ENCODE measurements at places on chromosomes 3 and 15.

- peak; percentile 71 for DNase-seq
Measured at GRCh38 chr3:9399746-9400145, 2.3 kb downstream of the SETD5 start.

GRCh38 chr3:31550452-31551251, 17.9 kb downstream of the STT3B start:
- no peak for DNase-seq

GRCh38 chr15:80776420-80777045, 2.6 kb upstream of the CEMIP start:
- DNase-seq: peak; percentile 87

- DNase-seq: no peak
Measured at GRCh38 chr3:177513815-177514610, 316.7 kb upstream of the TBL1XR1 start.

GRCh38 chr3:182785142-182785541, 8.2 kb upstream of the ATP11B start:
- DNase-seq: no peak

DNA sequence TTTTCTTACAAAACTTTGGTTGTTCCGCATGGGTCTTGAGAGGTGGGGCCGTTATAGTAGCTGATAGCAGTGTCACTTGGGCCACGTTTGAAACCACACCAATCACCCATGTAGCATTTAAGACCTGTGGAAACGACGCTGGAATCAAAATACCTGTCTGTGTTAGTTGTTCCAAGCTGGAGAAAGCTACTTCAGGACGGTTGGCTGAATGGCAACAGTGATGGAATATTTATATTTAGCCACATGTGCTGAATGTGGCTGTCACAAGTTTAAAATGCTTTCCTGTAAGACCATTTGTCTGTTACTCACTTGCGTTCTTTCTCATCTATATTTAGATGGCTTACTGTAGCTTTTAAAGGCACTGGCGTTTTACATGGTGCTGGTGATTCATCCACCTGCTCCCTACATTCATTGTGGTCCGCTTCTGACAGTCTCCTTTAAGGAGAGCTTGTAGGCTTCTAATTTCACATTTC, 1.4 kb downstream of the DNAJA4 start:
- no peak for DNase-seq

DNA sequence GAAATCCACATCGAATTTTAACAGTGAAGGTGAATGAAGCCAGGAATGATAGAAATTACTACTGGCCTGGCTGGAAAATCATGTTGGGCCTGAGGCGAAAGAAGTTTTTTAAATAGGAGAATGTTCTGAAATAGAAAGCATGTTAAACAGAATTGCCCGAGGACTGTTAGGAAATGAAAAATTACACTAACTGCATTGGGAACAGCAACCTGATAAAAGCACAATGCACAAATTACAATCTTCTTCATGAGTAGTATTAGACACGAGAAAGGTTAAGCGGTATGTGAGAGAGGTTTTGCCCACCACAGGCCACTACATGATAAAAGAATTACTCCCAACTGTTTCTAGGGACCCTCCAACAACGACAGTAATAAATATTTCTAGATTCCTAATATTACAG, 18.9 kb downstream of the GBE1 start:
- no peak for DNase-seq

DNA sequence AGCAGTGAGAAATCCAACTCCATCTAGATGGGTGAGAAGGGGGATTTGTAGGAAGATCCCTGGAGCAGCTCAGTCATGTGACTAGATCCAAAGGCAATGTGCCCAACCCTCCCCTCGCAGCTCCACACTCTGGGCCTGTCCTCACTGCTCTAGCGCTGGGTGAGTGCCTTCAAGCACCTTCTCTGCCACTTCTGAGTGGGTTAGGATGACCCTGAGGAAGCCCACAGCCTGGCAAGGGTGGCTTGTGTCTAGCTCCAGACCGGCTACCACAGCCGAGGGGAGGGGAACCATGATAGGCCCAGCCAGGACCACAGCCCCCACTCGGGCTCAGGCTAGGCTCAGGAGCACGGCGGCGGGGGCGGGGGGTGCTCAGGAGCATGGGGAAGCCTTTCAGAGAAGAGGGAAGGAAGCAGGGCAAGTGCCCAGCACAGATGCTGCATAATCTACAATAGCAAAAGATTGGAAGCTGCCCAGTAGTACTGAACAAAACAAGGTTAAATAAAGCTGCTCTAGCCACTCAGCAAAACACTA, 1.7 kb downstream of the SPATA12 start:
- no peak for DNase-seq

DNA sequence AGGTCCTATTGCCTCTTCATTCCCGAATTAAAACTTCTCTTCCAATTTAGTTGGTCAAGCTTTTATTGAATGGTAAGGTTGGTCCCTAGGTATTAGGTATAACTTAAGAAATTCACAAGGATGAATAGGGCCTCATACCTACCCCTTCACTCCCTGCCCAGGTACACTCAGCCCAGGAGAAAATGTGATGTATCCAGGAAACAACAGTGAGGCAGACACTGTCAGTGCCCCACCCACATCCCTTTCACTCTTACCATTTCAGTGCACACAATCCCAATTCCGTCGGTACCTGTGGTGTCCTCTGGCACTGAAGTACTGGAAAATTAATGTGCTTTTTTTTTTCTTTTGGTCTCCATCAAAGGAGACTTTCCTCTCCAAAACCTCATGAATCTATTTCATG, 10.5 kb upstream of the C3orf49 start:
- no peak for DNase-seq

- DNase-seq: peak; percentile 75
Measured at GRCh38 chr15:73677146-73677607, 7.0 kb upstream of the CD276 start.

DNA sequence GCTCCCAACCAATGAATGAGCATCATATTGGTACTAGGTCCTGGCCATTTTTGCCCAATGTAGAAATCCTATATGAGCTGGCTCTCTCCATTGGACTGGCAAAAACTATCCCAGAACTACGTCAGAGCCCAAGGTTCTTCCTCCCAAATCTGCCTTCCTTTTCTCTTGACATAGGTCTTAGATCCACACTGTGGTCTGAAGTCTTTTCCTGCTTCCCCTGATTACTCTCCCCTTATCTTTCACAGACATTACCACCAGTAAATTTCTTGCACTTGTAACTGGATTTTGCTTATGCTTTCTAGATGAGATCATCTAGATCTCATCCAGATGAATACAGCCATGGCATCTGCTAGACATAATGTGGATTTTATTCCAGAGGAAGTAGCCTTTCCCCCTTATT, 141.2 kb upstream of the GADL1 start:
- no peak for DNase-seq

DNA sequence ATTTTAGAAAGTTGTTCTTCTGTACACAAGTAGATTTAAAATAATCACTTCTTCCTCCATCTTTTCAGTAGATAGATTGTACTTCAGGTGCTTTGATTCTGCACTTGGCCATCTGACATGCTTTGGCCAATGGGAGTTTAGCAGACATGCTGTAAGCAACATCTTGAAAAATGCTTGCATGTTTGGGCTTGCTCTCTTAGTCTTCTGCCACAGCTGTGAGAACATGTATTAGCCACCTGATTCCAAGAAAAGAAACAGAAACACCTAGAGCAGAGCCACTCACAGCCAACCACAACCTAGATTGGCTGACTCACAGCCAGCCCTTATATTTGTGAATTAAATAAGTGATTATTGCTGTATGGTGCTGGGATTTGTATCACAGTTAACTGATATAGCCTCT, 70.2 kb upstream of the GADL1 start:
- DNase-seq: no peak

- DNase-seq: no peak
Measured at GRCh38 chr15:90750186-90750585, 33.0 kb downstream of the BLM start.

- no peak for DNase-seq
Measured at GRCh38 chr15:26879706-26880105, 12.8 kb downstream of the GABRA5 start.

DNA sequence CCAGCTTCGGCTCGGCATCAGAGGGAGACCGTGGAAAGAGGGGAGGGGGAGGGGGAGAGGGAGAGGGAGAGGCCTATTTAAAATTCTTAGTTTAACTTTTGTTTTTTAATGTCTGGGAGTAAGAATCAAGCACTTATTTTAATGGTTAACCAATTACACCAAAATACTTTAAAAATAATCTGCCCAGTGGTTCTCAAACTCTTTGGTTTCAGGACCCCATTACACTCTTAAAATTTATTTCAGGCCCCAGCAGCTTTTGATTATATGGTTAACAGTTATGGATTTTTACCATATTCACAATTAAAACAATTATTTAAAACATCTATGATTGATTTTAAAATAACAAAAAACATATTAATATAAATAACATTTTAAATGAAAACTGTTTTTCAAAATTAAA, 44.5 kb downstream of the NKIRAS1 start:
- DNase-seq: no peak

- DNase-seq: peak; percentile 44
Measured at GRCh38 chr15:78405336-78405924, 32.6 kb upstream of the IREB2 start.

DNA sequence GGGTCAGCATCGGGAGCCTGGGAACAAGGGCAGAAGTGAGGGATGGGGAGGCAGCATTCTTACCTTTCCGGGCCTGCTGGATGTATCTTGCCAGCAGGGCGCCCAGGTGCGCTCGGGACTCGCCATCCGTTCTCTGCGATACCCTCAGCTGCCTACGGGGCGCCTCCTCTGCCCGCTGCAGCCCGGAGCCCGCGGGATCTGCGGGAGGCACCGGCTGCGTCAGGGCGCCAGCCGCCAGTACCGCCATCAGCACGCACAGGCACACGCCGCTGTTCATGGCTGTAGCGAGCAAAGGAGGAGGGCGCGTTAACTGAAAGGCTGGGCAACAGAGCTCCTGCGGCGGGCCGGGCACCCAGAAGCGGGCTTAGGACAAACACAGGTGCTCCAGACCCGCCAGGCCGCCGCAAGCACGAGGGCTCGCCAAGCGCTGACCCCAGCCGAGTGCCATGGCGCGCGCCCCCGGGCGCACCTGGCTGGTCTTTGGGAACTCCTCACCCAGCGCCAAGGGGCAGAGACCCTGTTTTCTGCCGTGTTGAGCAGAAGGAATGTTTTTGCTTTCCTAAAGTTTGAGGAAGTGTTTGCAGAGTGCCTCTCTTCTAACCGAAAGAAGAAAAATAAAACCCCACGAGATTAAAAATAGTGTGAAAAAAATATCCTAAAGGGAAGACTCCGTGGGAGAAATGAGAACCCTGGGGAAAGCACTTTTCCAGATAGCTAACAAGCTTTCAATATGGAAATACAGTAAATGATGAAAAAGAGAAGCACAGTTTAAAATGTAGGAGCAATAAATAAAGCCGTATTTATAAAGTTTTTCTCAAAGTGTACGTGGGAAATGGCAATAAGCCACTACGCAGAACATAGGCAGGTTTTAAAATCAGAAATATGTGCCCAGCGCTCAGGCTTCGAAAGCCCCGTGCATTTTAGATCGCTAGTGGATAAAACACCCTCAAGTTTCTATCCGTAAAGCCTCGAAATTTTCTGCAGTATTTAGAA, 2.3 kb downstream of the CCK start:
- DNase-seq: no peak

- no peak for DNase-seq
Measured at GRCh38 chr3:173755161-173755560, 357.6 kb downstream of the NLGN1 start.

DNA sequence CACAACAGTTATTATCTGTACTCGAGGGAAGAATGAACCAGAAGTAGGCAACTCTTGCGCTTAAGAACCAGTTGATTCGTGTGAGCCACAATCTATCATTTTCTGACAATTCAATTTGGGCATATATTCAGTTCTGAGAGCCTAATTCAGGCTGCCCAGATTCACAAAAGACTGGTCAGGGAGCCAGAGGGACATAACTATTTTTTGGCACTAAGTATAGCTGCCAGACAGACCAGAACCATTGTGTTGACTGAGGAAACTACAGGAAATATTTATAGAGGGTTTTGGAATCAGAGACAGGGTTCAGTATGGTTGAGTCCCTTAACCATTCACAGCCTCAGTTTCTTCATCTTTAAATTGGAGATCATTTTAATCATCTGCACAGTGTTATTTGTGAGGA, 226.7 kb downstream of the TAFA4 start:
- DNase-seq: no peak

GRCh38 chr15:71115567-71116351, 488 bp downstream of the THSD4 start:
- DNase-seq: peak; percentile 61

DNA sequence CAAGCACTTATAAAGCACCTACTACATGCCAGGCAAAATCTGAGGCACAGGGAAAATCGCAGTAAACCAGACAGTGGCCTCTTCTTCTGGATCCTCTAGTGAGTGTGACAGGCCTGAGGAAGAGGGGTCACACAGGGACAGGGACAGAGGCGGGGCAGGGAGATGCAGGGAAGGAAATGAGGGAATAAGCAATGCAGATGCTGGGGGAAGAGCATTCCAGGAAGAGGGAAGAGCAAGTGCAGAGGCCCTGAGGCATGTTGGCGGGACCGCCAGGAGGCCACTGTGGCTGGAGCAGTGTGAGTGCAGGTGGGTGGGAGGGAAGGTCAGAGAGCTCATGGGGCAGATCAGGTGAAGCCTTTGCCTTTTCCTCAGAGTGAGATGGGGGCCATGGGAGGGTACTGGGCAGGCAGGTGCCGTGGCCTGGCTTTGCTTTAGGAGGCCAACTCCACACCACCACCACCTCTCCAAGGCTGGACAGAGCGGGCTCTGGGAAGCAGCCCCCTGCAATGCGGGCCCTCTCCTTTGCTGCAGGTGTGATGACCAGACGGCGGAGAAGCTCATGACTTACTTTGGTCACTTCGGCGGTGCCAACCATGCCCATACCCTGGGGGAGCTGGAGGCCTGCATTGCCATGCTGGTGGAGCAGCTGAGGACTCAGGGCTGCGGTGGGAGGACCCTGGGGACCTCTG, 26.8 kb upstream of the GP9 start:
- no peak for DNase-seq

GRCh38 chr3:12579905-12580304, 23.0 kb downstream of the MKRN2 start:
- no peak for DNase-seq

- no peak for DNase-seq
Measured at GRCh38 chr15:42034628-42035434, 14.0 kb upstream of the PLA2G4E start.

GRCh38 chr3:196965804-196966173, 2.8 kb downstream of the PIGZ start:
- DNase-seq: peak; percentile 22

DNA sequence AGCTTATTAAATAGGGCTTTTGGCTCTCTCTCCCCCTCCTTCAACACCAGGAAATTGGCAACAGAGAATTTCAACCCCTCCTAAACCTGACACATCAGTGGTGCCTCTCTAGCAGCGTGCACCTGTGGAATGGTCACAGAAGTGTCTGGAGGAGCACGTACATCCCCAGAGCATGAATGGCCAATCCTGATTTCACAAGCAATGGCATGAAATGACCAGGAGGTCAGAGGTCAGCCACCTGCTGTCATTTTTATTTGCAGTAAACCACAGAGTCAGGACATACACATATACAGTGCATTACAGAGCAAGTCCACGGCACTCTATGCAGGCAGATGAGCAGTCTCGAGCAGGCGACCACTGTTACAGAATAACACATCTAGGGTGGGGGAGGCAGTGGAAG, 25.1 kb upstream of the ETV5 start:
- DNase-seq: no peak

- no peak for DNase-seq
Measured at GRCh38 chr3:32447865-32448400, 54.7 kb downstream of the CMTM6 start.

All from sciatic nerve (tissue), 2 donors.